IPS-NIHi11 (cell line): ENCODE measurements at places on chromosomes 16 and 17.

GRCh38 chr16:11585460-11586377 is 1.0 kb downstream of the LITAF start:
- DNase-seq, result no peak

DNA sequence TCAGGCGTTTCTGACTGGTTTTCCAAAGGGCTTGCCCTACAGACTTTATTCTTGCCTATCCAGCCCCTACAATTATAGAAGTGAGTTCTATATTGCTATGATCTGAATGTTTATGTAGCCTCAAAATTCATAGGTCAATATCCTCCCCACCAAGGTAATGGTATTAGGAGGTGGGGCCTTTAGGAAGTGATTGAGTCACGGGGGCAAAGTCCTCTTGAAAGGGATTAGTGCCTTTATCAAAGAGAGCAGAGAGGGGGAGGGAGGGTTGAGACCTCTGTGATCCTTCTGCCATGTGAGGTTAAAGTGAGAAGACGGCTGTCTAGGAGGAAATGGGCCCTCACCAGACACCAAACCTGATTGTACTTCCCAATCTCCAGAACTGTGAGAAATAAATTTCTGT is 931 bp upstream of the CPHXL start:
- DNase-seq, result no peak

- no peak for DNase-seq
These were observed 24.2 kb downstream of the NSMCE1 start for GRCh38 chr16:27244363-27244755.

DNA sequence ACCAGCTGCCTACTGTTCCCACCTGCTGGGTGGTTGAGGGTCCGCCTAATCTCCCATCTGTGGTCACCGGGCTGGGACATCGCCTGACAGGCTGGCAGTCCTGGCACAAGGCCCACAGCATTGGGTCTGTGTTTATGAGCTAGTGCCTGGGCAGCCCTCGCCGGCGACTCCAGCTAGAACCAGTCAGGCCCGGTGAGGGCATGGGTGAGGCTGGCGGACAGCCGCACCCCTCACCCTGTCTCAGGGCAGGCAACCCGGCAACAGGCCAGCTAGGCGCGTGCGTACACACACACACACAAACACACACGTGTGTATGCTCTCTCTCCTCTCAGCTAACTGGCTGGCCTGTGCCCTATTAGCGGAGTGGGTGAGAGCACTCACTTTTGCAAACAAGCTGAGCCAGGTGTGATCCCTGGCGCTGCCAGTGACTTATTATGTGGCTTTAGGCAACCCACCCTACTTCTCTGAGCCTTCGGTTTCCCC is 10.4 kb downstream of the HSD11B2 start:
- no peak for DNase-seq
